Activated naive CD4-positive, alpha-beta T cell treated with anti-CD3 and anti-CD28 coated beads, Interleukin-2, amount 50 U/mL, for 16 hours (primary cell): ENCODE measurements at places on chromosomes 7 and 10.

DNA sequence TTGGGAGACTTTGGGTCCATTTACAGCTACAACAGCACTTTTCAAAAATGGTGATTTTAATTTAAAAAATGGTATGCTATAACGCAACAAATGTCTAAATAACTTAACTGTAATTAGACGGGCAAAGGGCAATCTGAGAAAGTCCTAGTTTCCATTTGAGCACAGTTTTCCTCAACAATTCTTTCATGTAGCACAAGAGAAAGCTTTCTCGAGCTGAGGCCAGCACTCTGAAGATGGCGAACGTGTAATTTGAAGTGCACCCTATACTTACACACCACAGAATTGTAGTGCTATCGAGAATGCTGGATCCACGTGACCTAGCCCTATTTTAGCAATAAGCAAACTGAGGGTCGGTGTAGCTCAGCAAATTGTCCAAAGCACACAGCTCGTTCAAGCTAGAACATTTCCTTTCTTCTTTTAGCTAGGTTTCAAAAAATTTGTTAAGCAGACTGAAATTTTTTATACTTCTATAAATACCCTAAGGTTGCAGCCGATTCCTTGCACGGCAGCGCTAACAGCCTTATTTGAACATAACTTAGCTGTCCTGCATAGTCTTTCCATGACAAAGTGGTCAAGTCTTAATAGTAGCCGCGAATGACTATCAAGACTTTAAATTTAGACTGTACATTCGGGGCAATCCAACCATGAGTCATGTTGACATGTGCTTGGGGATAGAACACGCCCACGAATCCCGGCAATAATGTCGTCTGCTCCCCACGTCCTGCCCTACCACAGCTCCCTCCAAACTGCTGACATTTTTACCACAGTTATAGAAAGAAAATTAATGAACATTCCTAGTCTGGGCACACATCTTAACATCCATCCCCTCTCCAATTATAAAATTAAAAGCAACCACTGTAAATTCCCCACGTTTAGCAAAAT lies 10.0 kb downstream of the KLF6 start:
- DNase-seq: no peak

GRCh38 chr10:5305374-5305773 lies 59.4 kb upstream of the UCN3 start:
- no peak for DNase-seq

- DNase-seq: no peak
These were observed 77.3 kb downstream of the CALD1 start for GRCh38 chr7:134856691-134857090.

DNA sequence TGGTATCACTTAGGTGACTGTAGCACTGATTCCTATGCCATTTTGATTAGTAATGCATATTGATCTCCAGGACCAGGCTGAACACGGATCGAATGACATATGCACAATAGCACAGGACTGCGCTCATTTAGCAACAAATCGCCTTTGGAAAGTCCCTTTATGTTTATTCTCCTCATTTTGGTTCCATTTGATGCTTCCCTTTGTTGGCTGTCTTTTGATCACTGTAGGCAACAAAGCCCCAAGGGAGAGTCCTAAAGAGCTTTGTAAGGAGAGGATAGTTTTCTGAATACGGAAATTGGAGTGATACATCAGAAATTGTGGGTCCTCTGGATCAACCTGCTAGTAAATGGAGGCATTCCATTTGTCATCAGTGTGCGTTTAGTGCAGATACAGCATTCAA lies 1111.4 kb downstream of the SORCS1 start:
- no peak for DNase-seq

GRCh38 chr10:49593998-49594397 lies 16.1 kb upstream of the SLC18A3 start:
- no peak for DNase-seq
